AG08396 (cell line): ENCODE measurements at places on chromosomes 1 and 21.
A peak's percentile ranks its signal among the peaks of the same experiment; 100 is the strongest.

GRCh38 chr1:64163970-64164369, 39.5 kb upstream of the UBE2U start:
- DNase-seq = peak; percentile 24

GRCh38 chr1:47399138-47399845, 16.8 kb upstream of the FOXE3 start:
- DNase-seq = no peak

- no peak for DNase-seq
Measured at GRCh38 chr1:241666419-241666818, 14.3 kb downstream of the WDR64 start.

- no peak for DNase-seq
Measured at GRCh38 chr1:27132624-27133023, 22.3 kb downstream of the SLC9A1 start.

DNA sequence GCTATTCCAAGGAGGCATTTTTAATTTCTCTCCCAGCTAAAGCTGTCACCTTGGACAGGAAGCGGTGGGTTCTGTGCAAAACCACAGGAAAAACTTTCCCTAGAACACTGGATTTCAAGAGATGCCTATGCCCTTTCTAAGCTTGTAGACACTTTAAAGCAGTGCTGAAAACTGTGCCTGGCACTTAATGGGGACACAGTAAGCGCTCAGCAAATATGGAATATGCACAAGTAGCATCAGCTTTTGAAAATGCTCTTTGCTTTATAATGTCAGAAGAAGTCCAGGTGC, 50.9 kb upstream of the TARBP1 start:
- DNase-seq = no peak

- no peak for DNase-seq
Measured at GRCh38 chr21:31538816-31539215, 120.7 kb upstream of the SOD1 start.

GRCh38 chr1:235893840-235894239, 27.1 kb upstream of the LYST start:
- no peak for DNase-seq

DNA sequence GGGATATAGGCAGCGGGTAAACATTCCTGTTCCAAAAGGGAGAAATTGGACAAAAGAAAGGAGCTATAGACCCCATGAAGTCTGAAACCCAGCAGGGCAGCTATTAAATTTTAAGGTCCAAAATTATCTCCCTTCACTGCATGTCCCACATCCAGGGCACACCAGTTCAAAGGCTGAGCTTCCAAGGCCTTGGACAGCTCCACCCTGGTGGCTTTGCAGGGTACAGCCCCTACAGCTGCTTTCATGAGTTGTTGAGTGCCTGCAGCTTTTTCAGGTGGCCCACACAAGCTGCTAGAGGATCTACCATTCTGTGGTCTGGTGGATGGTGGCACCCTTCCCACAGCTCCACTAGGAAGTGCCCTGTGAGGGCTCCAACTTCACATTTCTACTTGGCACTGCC, 662.5 kb upstream of the PKN2 start:
- DNase-seq = no peak

DNA sequence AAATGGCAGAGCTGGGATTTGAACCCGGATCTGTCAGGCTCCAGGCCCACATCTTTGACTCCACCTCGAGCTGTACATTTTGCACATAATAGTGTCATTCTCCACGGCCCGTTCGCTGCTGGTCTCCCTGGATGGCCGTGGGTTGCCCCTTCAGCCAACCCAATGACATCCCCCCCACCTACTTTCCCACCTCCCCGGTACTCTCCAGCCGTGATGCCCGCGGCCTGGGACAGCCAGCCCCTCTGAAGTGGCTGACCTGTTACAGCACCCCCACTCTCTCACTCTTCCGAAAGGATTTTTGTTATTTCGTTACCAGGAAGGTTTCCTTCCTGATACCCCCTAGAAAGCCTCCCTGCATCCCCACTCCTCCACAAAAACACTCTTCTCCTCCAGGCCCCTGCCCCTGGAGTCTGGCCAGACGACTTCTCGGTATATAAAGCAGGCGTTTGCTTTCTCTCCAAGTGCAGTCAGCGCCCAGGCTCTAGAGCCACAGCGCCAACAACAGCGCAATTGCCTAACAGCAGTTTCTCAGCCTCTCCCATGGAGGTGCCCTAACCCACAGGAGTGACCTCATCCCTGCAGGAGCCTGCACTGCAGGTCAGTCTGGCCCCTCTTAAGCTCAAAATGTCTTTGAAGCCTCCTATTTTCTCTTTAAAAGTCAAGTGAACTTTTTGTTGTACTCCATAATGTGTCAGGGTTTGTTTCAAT, 14.5 kb upstream of the GJB5 start:
- no peak for DNase-seq

- DNase-seq = no peak
Measured at GRCh38 chr1:109481646-109482045, 2.1 kb upstream of the ATXN7L2 start.

GRCh38 chr1:2425892-2426291, 13.5 kb upstream of the PEX10 start:
- no peak for DNase-seq

DNA sequence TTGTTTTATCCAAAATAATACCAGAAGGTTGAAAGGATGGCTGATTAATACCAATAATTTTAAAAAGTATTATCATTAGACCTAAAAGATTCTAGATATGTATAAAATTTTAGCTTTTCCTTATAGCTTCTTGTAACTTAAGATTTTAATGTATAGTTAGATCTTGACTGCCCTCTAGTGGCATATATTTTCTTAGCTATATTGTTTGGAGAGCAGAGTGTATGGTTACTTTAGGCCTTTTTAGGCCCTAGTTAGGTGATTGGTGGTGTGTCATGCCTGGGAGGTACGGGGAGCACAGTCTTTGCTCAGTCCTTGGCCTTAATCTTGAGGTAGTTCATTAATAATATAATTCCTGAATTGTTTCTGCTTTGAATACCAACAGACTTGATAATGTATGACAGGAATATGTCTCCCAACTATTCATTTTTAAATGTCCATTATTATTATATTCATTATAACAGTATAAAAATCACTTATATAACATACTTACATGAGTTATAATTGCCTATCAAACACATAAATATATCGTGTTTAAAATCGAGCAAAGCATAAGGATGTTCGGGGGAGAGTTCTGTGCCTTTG, 328.4 kb downstream of the ZP4 start:
- peak; percentile 21 for DNase-seq

- no peak for DNase-seq
Measured at GRCh38 chr1:110482662-110483307, 31.8 kb downstream of the PROK1 start.

GRCh38 chr1:205190845-205191577, 20.5 kb downstream of the DSTYK start:
- DNase-seq = peak; percentile 29

DNA sequence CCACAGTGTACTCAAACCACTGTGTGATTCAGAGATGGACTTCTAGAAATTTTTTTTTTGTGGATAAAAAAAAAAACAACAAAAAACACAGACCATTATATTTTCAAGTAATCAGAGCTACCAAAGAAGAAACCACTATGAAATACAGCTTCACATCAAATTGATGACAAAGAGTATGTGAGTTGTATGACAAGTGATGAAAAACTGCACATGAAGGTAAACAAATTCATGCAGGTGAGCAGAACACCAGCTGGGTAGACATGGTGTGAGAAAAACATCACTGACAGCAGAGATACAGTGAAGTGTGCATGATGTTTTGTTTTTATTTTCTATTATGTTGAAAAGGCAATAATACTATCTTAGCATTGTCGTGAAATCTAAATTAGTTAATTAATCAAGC, 8.0 kb upstream of the PTPRC start:
- DNase-seq = no peak

- DNase-seq = no peak
Measured at GRCh38 chr1:3814771-3815561, 18.7 kb upstream of the LRRC47 start.

- no peak for DNase-seq
Measured at GRCh38 chr1:156794506-156795373, 21.9 kb downstream of the SH2D2A start.

DNA sequence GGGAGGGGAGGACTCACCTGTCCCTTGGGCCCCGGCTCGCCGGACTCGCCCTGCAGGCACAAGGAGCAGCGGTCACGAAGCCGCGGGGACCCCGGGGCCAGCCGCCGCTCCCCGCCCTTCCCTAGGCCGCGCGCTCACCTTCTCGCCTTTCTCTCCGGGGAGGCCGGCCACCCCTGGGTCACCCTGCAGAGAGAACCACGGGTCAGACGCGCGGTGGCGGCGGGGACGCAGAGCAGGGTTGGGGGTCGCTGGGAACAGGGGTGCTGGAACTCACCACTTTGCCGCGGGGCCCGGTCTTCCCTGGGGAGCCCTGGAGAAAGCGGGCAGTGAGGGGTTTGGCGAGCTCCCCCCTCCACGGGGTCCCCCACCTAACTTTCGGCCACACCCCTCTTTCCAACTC, 13.3 kb downstream of the COL9A2 start:
- DNase-seq = no peak

GRCh38 chr21:33069243-33069642, 698 bp upstream of the OLIG1 start:
- no peak for DNase-seq

DNA sequence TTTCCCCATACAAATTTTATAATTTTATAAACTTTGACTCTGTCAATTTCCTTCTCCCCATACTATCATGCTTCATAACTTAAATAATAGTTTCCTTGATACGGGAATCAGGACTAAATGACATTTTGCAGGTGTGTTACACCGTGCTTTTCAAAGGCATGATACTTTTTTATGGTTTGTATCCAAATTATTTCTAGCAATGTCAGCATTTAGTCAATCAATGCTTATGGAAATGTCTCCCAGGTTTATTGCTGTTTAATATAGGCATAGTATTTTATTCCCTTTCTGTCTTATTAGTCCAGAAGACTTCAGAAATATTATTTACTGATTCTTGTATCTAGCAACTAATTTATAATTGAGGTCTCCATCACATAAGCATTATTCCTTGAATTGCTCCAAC, 23.4 kb downstream of the DRAM2 start:
- no peak for DNase-seq

GRCh38 chr1:224851210-224851847, 78.1 kb upstream of the DNAH14 start:
- DNase-seq = peak; percentile 77

DNA sequence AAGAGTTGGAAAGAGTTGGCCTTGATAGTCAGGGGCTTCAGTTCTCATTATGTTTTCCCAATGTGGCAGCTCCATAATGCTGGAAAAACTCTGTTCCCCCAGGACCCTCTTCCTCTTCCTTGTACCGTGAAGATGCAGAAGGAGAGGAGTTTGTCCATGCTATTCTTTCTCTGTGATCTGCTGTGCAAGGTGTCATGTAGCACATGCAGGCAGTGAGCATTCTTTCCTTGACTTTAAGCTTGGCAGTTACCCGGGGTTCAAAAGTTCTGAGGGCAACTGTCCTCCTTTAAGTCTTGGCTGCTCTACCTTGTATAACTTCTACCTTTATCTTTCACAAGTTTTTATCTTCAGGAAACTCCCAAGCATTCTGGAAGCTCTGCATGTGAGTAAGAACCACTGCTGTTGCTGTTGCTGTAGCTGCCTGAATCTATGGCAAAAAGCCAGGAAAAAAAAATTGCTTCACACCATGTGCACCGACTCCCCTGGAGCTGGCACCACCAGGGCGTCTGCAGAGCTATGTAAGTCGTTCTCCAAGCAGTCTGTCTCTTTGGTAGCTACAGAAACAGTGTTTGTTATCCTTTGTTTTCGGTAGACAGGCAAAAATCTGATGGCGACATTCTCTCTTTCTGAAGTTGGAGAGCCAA, 42.7 kb upstream of the SLC16A1 start:
- peak; percentile 62 for DNase-seq

DNA sequence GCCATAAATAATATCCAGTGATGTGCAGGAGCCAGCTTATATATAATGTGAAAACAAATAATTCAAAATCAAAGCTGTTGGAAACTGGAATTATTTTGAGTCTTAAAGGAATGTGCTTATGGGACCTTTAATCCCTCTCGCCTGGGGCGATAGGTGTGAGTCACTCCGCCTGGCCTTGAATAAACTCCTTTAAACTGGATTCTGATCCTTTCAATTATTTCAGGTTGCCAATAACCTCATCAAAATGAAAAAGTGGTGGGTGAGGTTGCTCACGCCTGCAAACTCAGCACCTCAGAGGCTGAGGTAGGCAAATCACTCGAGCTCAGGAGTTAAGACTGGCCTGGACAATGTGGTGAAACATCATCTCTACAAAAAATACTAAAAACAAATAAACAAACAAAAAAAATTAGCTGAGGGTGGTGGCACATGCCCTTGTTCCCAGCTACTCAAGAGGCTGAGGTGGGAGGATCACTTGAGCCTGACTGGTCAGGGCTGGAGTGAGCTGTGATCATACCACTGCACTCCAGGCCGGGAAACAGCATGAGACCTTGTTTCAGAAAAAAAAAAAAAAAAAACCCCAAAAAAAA, 11.4 kb upstream of the SLC2A5 start:
- DNase-seq = no peak

- DNase-seq = no peak
Measured at GRCh38 chr1:244598611-244599010, 54.3 kb upstream of the DESI2 start.

DNA sequence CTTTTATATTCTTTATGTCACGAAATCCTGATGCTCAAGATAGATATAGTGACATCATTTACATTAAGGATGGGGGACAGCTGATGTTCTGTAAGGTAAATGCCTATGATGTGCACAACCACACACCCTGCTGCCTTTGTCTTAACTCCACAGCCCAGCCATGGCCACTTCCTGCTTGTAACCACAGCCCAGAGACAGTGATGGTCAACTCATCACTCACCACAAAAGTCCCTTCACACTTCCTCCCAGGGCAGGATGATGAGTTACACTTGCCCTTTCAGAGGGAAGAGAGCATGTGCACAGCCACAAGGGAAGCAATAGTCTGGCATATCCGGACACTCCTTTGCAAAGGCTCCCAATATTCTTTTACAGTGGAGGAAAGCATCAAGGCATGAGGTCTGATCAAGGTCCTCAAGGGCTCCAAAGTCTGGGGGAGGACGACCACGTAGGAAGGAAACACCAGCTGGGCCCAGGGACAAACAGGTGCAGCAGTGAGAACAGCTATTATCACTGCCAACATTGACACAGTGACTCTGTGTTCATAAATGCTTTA, 53.8 kb downstream of the PLPP3 start:
- no peak for DNase-seq

GRCh38 chr1:237730826-237731350, 159.8 kb downstream of the ZP4 start:
- no peak for DNase-seq

DNA sequence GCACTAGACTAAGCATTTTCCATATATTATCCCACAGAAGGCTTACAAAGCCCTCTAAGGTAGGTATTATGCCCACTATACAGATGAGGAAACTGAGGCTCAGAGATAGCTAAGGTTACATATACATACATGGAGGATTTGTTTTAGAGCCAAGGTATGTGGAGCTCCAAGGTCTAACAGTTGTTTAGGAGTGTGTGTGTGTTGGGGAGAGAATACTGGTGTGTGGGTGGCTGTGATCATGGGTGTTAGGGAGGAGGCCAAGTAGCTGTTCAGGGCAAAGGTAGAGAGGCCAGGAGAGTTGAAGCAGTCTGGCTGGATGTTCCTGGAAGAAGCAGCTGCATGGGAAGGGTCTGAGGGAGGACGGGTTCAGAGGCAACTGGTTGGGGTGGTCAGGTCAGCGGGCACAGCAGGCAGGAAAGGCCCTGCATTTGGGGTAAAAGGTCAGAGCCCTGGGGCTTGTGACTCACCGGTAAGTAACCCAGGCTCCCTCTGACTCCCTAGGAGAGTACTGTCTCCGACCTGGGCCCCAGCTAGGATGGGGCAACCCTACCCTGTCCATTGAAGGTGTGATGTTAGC, 5.1 kb upstream of the LDLRAP1 start:
- no peak for DNase-seq

- DNase-seq = no peak
Measured at GRCh38 chr1:40183055-40183710, 22.0 kb downstream of the RLF start.
